ENCODE measurements at places on chromosomes 3 and 15.

- no peak overlapping the region for H3K27ac ChIP-seq
- H3K27me3 ChIP-seq: peaks cover 3% of the 10 kb centered on the region
- no peaks in the 10 kb centered on the region for H3K36me3 ChIP-seq
- peaks cover 7% of the 10 kb centered on the region for H3K4me1 ChIP-seq
These were observed 355.5 kb downstream of the LRTM1 start for GRCh38 chr3:54572197-54572895.

- no peak overlapping the region for H3K27ac ChIP-seq
- H3K27me3 ChIP-seq: no peaks in the 10 kb centered on the region
- peaks cover 11% of the 10 kb centered on the region for H3K4me1 ChIP-seq
These were observed 206.4 kb downstream of the STAG1 start for GRCh38 chr3:136545664-136546268.

GRCh38 chr15:59321000-59321689, 51.5 kb downstream of the MYO1E start:
- H3K27ac ChIP-seq: no peak overlapping the region
- DNase-seq: no peak
- H3K4me3 ChIP-seq: no peak overlapping the region
- no peaks in the 10 kb centered on the region for H3K27me3 ChIP-seq

DNA sequence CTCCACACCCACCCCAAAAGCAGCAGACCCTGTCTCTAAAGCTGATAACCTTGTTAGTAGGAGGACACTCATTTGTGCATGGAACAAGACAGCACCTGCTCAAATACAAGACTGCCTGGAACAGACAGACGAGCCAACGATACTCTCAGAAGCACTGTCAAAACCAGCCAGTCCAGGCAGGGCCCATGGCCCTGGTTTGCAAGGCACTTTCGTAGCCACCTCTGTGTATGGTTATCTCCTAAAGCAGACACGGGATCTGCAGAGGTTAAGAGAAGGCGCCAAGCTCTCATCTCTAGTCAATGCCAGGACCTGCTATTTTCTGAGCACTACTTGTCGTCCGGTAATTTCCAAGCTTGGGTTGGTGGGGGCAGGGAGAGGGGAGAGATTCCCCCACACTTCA, 10.5 kb downstream of the NTRK3 start:
- DNase-seq: no peak
- H3K36me3 ChIP-seq: no peaks in the 10 kb centered on the region
- H3K4me3 ChIP-seq: no peak overlapping the region
- no peak overlapping the region for H3K27ac ChIP-seq

DNA sequence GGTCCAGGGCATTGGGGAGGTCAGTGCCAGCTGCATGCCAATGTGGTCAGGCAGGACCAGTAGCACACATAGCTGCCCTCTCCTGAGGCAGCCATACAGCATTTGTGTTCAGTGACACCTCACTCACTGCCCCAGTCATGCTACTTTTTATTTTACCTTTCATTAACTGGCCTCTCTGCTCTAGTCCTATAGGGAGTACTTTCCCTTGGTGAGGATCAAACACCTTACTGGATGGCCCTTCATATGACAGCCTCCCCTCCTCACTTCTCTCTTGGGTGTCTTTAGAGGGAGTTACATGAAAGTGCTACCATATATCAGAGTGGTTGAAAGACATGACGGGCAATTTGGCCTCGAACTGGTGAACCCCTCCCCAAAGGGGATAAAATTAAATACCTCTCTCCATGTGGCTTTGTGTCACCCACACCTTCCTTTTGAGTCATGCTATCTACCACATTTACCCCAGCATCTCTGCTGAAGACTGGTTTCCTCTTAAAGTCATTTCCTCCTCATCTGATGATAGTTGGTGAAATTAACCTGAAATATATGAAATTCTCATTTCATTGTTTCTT, 17.6 kb downstream of the RLBP1 start:
- no peak overlapping the region for H3K4me3 ChIP-seq
- H3K27ac ChIP-seq: no peak overlapping the region
- no peak for DNase-seq

- no peaks in the 10 kb centered on the region for H3K27me3 ChIP-seq
- no peak for DNase-seq
- H3K36me3 ChIP-seq: no peaks in the 10 kb centered on the region
- peak overlapping the region; percentile 29 for H3K27ac ChIP-seq
- peaks cover 14% of the 10 kb centered on the region for H3K4me1 ChIP-seq
- H3K4me3 ChIP-seq: no peak overlapping the region
These were observed 24.0 kb upstream of the PTPRG start for GRCh38 chr3:61537366-61537765.

- no peak for DNase-seq
- no peak overlapping the region for H3K4me3 ChIP-seq
- peaks cover 21% of the 10 kb centered on the region for H3K27me3 ChIP-seq
- H3K36me3 ChIP-seq: peaks cover 1% of the 10 kb centered on the region
- no peak overlapping the region for H3K27ac ChIP-seq
- H3K4me1 ChIP-seq: no peaks in the 10 kb centered on the region
These were observed 149.7 kb downstream of the KLF13 start for GRCh38 chr15:31476236-31476810.

GRCh38 chr15:96796841-96797240, 466.3 kb downstream of the NR2F2 start:
- no peaks in the 10 kb centered on the region for H3K4me1 ChIP-seq
- H3K27ac ChIP-seq: no peak overlapping the region
- H3K36me3 ChIP-seq: no peaks in the 10 kb centered on the region
- no peak for DNase-seq
- H3K27me3 ChIP-seq: peaks cover 19% of the 10 kb centered on the region

- no peak for DNase-seq
- no peaks in the 10 kb centered on the region for H3K27me3 ChIP-seq
- H3K4me1 ChIP-seq: peaks cover 6% of the 10 kb centered on the region
- no peak overlapping the region for H3K27ac ChIP-seq
- peaks cover 4% of the 10 kb centered on the region for H3K36me3 ChIP-seq
These were observed 567.3 kb downstream of the GRM7 start for GRCh38 chr3:7428206-7428718.

DNA sequence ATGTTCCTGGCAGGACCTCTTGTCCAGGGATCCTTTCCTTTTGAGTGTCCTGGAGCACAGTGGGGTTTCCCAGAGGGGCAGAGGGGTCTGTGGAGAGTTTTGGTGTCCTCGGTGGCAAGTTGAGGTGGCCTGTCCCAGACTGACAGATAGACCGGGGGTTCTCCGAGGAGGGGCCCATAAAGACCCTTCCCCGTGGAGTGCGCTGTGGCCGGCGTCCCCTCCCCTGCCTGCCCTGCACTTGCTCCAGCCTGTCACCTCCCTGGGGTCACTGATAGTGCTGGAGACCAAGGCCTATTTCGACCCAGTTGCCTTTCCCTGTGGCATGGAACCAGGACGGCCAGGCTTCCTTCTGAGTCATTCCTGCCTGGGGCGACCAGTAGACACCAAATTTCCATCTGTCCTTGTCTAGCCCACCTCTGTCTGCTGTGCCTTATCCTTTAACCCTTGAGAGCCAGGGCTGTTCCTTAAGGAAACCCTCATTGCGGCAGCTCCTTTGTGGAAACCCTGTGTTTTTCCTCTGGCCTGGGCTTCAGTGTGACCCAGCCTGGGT, 2.9 kb downstream of the MUC4 start:
- no peaks in the 10 kb centered on the region for H3K4me1 ChIP-seq
- peaks cover 41% of the 10 kb centered on the region for H3K27me3 ChIP-seq
- H3K4me3 ChIP-seq: no peak overlapping the region
- no peak for DNase-seq

DNA sequence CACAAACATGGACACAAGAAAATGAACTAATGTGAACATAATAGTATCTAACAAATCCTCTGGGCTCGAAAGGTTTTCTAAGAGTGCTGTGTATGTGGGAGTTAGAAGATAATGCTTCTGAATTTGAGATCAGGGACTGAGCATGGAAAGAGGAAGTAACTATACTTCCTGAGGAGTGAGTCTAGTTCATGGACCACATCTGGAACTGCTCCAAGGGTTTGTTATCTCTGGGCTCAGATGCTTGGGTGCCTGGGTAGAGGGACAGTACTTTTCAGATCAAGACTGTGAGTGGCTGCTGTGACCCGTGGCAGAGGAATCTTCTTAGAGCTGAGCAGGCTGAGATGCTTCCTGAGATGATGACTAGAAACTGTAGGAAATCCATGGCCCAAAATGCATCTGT, 28.5 kb downstream of the TBC1D23 start:
- H3K27ac ChIP-seq: no peak overlapping the region
- H3K27me3 ChIP-seq: no peaks in the 10 kb centered on the region
- no peak for DNase-seq
- H3K4me3 ChIP-seq: no peak overlapping the region
- peaks cover 23% of the 10 kb centered on the region for H3K36me3 ChIP-seq

- no peaks in the 10 kb centered on the region for H3K4me1 ChIP-seq
- H3K36me3 ChIP-seq: peaks cover 5% of the 10 kb centered on the region
- H3K27ac ChIP-seq: no peak overlapping the region
These were observed 27.7 kb downstream of the ZDHHC3 start for GRCh38 chr3:44948239-44948638.

GRCh38 chr3:124429129-124429815, 301.0 kb upstream of the UMPS start:
- no peak overlapping the region for H3K27ac ChIP-seq
- peaks cover 9% of the 10 kb centered on the region for H3K36me3 ChIP-seq
- no peak for DNase-seq
- H3K27me3 ChIP-seq: no peaks in the 10 kb centered on the region

DNA sequence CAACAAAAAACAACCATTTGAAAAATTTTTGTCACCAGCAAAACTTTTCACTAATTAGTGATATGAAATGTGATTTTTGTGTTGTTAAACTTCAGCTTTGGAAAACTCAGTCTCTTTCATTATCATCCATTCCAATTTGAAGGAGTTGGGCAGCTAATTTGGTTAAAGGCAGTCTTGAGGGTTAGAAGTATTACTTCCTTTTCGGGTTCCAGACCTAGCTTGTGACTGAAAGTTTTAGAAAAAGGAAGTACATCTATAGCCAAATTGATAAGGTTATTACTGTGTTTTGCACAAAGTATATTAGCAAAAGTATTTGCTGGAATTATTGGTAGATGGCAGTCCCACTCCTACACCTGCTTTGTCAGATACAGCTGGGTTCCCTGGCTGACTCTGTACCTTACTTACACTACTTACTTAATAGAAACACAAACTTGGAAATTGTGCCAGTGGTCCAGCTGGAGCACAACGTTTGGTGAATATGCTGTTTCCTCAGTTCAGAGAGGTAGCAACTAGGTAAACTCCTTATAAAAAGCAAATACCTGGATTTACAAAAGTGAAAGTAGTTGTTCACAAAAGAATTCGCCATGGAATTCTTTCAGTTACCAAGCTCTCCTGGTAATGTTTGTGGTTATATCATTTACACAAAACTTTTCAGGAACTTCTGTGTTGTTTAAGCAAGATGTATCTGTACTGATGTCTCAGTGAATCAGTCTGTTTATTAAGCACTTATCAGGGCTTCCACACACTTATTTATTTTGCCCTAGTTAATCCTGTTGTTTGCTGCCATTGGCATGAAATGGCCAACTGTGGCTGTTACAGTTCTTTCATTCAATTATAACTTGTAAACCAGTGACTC, 31.6 kb downstream of the TIPARP start:
- no peaks in the 10 kb centered on the region for H3K27me3 ChIP-seq
- H3K36me3 ChIP-seq: peaks cover 30% of the 10 kb centered on the region
- peak overlapping the region; percentile 64 for H3K27ac ChIP-seq
- H3K4me3 ChIP-seq: no peak overlapping the region
- H3K4me1 ChIP-seq: peaks cover 16% of the 10 kb centered on the region

DNA sequence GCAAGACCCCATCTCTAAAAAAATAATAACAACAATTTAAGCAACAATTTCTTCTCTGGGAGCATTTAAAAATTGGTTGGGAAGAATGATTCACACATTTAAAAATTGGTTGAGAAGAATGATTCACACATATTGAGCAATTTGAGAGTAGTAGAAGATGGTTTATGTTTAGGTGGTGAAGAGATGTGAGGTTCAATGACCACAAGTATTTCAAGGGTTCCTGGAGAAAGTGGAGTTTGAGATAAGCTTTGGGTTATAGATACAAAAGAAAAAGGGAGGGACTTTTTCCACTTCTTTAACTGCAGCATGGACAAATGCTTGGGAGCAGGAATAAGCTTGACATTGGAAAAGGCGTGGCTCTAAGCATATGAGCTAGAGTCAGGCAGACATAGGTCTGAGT, 145.7 kb upstream of the NPHP3 start:
- H3K27ac ChIP-seq: no peak overlapping the region
- no peak overlapping the region for H3K4me3 ChIP-seq
- no peak for DNase-seq
- H3K27me3 ChIP-seq: no peaks in the 10 kb centered on the region
- H3K4me1 ChIP-seq: no peaks in the 10 kb centered on the region
- no peaks in the 10 kb centered on the region for H3K36me3 ChIP-seq

- H3K4me3 ChIP-seq: no peak overlapping the region
- peaks cover 4% of the 10 kb centered on the region for H3K4me1 ChIP-seq
- DNase-seq: no peak
- H3K27me3 ChIP-seq: peaks cover 6% of the 10 kb centered on the region
- no peaks in the 10 kb centered on the region for H3K36me3 ChIP-seq
- no peak overlapping the region for H3K27ac ChIP-seq
These were observed 82.7 kb downstream of the EPHB1 start for GRCh38 chr3:134877788-134878187.
